ENCODE measurements at places on chromosomes 12 and 14.

DNA sequence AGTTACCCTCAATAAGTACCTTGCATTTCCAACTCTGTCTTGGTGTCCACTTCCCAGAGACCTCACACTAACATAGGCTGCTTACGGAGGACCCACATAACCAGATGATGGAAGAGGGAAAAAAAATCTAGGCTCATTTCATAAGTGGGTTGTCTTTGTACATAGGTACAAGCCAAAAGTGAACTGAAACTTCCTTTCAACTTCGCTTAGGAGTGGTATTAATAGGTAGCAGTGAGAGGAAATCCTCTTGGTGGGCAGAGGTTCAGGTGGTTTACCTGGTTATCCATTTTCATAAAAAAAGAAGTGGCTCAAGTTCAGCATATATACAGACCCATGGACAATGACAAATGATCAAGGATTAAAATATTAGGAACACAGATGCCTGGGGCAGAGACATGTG lies 35.8 kb upstream of the RNU6-7 start:
- DNase-seq: no peak
- H3K4me3 ChIP-seq: no peak overlapping the region
- H3K4me1 ChIP-seq: no peaks in the 10 kb centered on the region

DNA sequence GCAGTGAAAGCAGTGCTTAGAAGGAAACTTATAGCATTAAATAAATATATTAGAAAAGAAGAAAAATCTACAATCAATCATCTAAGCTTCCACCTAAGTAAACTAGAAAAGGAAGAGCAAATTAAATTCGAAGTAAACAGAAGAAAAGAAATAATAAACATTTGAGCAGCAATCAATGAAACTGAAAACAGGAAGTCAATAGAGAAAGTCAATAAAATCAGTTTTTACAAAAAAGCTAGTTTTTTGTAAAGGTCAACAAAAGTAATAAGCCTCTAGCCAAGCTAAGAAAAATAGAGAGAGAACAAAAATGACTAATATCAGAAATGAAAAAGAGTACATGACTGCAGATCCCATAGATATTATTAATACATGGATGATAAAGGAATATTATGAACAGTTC lies 34.2 kb upstream of the KTN1 start:
- no peaks in the 10 kb centered on the region for H3K4me1 ChIP-seq
- no peak overlapping the region for H3K4me3 ChIP-seq
- no peak for DNase-seq
- H3K27me3 ChIP-seq: no peaks in the 10 kb centered on the region
- no peak overlapping the region for H3K27ac ChIP-seq

DNA sequence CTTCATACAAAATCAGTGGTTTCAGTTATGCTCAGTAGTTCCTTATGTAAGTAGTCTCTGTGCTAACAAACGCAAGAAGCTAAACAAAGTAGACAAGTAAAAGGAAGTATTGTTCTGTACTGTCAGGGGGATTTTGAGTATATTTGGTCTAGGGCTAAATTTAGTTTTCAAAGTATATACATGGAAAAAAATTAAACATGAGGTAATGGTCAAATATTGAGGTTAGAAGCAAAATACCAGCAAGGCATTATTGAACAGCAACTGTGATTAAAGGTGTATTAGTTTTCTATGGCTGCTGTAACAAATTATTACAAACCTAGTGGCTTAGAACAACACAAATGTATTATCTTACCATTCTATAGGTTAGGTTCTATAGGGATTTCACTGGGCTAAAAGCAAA lies 18.8 kb downstream of the GNG2 start:
- no peaks in the 10 kb centered on the region for H3K27me3 ChIP-seq
- DNase-seq: no peak
- H3K36me3 ChIP-seq: no peaks in the 10 kb centered on the region
- no peaks in the 10 kb centered on the region for H3K4me1 ChIP-seq

DNA sequence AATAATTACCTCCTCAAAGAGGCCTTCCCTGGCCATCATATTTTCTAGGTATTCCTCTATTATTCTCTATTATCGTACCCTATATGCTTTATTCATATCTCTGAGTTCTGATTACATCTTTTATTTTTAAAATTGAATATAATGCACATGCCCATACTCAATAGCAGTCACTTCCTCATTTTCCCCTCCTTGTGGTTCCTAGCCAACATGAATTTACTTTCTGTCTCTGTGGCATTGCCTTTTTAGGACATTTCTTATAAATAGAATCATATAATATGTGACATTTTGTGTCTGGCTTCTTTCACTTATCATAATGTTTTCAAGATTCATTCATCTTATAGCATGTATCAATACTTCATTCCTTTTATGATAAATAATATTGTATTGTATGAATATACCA lies 74.4 kb upstream of the TRHDE start:
- H3K4me1 ChIP-seq: no peaks in the 10 kb centered on the region
- H3K4me3 ChIP-seq: no peak overlapping the region
- no peaks in the 10 kb centered on the region for H3K27me3 ChIP-seq
- no peaks in the 10 kb centered on the region for H3K36me3 ChIP-seq
- no peak for DNase-seq
- no peak overlapping the region for H3K27ac ChIP-seq

GRCh38 chr12:105930557-105931503 lies 207.9 kb downstream of the NUAK1 start:
- H3K4me1 ChIP-seq: peaks cover 17% of the 10 kb centered on the region
- H3K27ac ChIP-seq: no peak overlapping the region
- H3K36me3 ChIP-seq: no peaks in the 10 kb centered on the region
- H3K27me3 ChIP-seq: no peaks in the 10 kb centered on the region

DNA sequence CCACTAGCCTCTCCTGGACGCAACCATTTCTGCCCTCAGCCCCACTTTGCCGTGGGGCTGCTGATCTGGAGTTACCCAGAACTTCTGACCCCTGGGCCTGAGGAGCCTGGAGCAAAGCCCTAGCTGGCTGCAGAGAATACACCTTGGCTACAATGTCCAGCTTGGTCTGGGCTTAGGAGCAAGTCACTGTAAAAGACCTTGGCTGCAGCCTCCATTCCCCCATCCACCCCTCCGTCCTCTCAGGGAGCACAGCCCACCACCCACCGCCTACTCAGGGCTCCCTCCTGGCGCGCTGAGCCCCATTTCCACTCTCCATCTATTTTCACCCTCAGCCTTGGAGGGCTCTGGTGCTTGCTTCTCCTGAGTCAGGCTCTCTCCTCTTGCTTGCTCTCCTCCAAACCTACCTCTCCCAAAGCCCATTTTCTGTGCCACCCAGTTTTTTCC lies 42.9 kb downstream of the ERH start:
- no peak overlapping the region for H3K27ac ChIP-seq
- no peak for DNase-seq
- no peak overlapping the region for H3K4me3 ChIP-seq
- no peaks in the 10 kb centered on the region for H3K4me1 ChIP-seq

Measured in K562 (cell line).